ENCODE measurements at places on chromosomes 16 and 17.

GRCh38 chr17:49440581-49440980 is 25.9 kb upstream of the PHB1 start:
- no peak for DNase-seq

GRCh38 chr16:53282975-53283946 is 151.0 kb upstream of the RBL2 start:
- no peak for DNase-seq

GRCh38 chr16:87648236-87648635 is 45.9 kb downstream of the JPH3 start:
- no peak for DNase-seq

DNA sequence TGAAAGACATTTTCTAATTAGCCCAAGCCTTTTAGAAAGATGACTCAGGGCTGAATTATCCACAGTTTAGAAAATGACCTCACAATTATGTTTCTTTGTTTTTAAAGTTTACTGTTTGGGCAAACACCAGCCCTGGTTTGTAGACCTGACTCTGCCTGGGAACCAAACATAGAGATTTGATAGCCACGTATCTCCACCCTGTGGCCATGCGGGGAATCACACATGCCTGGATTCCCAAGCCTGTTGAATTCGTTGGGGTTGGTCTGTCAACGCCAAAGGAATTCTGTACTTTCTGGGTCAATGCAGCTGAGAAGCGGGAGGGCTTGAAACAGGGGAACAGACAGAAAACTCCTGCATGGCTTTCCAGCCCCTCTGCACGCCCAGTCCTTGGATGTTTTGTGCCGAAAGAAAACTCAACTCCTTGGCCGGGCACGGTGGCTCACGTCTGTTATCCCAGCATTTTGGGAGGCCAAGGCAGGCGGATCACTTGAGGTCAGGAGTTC is 26.9 kb downstream of the CD300A start:
- no peak for DNase-seq

GRCh38 chr16:85514295-85514597 is 98.9 kb upstream of the GSE1 start:
- DNase-seq: peak; percentile 70

DNA sequence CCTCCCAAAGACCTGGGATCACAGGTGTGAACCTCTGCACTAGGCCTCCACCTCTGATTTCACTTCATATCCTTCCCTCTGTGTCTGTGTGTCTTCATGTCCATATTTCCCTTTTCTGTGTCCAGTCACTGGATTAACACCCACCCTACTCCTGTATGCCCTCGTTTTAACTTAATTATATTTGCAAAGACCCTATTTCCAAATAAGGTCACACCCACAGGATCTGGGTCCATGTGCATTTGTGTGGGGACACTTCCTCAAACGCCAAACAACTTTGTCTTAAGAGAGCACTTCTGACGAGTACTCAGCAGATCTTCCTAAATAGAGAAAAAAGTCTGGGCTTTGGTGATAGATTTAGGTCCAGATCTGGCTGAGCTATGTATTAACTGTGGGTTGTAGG is 56.3 kb downstream of the MPHOSPH6 start:
- no peak for DNase-seq

DNA sequence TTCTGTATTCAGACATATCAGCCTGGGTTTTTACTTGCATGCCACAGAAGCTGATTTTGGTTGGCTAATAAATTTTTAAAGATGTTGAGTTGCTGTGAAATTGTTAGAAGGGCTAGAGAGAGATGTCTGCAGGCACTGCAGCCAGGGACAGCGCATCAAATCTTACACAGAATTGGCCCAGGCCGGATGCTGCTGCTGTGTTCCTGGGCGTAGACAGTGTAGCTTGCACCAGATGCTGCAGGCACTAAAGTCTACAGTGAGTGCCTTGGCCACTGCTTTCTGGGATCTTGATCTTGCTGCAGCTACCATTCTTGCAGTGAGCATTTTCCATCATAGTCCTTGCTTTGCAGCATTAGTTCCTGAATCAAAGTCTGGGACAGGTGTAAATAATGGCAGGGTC is 169.9 kb downstream of the SPECC1 start:
- peak; percentile 21 for DNase-seq

- DNase-seq: no peak
These were observed 305.2 kb downstream of the SEC14L1 start for GRCh38 chr17:77445760-77446532.

GRCh38 chr17:2691965-2692780 is 19.4 kb downstream of the CLUH start:
- DNase-seq: no peak

- DNase-seq: no peak
These were observed at the start of gene GPR179 for GRCh38 chr17:38343608-38344419. Gene GPR179 (minus strand): TSS chr17:38343956. CDS start chr17:38343789, 167 bp downstream.

GRCh38 chr17:29141514-29141876 is 38.7 kb downstream of the MYO18A start:
- DNase-seq: no peak

DNA sequence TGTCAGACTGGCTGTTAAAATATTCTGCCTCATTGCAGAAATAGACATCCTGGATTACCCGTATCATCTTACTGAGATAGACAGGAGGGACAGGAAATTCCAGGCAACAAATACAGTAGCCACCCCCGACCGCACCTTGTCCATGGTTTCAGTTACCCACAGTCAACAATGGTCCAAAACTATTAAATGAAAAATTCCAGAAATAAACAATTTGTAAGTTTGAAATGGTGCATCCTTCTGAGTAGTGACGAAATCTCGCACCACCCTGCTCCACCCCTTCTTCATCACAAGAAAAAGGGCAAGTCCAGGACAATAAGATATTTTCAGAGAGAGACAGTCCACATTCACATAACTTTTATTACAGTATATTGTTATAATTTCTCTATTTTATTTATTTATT is 23.6 kb upstream of the PRSS54 start:
- DNase-seq: no peak

GRCh38 chr17:58665946-58666857 is 25.6 kb downstream of the TEX14 start:
- no peak for DNase-seq

DNA sequence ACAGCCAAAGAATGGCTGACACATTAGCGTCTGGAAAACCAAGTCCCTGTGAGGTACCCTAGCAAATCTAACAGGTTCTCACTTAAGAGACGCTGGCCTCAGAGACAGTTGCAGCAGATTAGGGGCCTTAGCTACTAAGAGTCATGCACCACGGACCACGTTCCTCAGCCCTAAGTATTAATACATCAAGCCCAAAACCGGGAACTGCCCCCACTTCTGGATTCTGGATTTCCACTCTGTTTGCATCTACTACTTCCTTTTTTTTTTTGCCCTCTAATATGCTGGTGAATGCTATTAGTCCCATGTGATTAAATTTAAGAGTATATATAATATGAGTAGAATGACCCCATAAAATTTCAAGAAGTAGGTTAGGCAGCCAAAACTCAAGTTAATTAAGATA is 775 bp upstream of the TERB1 start:
- no peak for DNase-seq

- DNase-seq: no peak
These were observed 36.6 kb downstream of the RBFOX1 start for GRCh38 chr16:7369204-7369603.

DNA sequence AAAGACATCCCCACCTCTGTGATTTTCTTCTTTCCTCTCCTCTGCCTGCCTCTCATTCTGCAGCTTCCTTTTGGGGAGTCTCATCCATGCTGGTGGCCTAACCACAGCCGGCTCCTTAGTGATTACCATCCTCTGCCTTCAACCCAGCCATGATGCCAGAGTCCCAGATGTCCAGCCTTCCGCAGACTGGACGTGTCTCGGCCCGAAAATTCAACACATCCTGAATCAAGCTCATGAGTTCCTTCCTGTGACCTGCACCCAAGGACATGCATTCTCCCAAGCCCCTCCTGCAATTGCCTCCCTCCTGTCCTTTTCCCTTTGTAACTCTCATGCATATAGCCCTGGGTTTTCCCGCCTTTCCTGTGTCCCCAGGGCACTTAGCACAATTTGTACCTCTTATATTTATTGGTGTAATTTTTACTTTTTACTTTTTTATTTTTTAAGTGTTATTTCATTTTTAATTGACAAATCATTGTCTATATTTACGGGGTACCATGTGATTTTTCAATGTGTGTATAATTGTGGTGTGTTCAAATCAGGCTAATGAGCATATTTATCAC is 1.2 kb upstream of the SLC13A5 start:
- no peak for DNase-seq

GRCh38 chr17:60386147-60387058 is 5.5 kb downstream of the USP32 start:
- DNase-seq: no peak

- DNase-seq: no peak
These were observed 24.6 kb downstream of the VAT1L start for GRCh38 chr16:77812856-77813500.

DNA sequence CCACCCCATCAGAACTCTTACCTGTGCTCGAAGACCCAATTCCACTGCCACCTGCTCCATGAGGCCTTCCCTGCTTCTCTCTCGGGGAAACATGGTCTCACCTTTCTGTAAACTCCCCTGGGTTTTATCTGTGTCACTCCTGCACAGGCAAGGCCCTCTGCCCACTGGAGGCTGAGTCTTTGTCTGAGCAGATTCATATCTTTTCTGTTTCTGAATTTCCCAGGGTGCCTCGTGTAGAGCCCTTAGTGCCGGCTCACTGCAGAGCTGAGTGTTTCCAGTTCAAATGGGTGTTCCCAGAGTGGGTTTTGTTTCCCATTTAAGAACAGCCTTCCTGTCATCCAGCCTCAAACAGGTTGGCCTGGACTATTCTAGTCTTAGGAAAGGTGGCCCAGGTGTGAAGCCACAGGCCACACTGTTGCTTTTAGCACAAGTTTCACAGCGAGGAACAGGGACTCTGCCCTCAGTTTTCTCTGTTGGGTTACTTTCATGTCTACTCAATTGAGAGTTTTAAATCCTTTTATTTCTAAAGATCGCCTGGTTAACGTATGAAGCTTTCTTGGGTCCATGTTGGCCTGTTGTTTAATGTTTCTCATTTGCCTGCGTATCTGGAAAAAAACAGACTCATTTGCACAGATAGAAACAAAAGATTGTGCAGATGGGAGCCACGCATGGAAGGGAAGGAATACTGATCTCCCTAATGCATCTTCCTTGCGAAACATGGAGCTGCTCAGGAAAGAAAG is 228.7 kb downstream of the MSI2 start:
- DNase-seq: no peak

- no peak for DNase-seq
These were observed 65.7 kb downstream of the HLF start for GRCh38 chr17:55330344-55330933.

- DNase-seq: no peak
These were observed 41.8 kb upstream of the GFOD2 start for GRCh38 chr16:67760956-67761230.

GRCh38 chr16:27098366-27099049 is 31.8 kb downstream of the C16orf82 start:
- no peak for DNase-seq

DNA sequence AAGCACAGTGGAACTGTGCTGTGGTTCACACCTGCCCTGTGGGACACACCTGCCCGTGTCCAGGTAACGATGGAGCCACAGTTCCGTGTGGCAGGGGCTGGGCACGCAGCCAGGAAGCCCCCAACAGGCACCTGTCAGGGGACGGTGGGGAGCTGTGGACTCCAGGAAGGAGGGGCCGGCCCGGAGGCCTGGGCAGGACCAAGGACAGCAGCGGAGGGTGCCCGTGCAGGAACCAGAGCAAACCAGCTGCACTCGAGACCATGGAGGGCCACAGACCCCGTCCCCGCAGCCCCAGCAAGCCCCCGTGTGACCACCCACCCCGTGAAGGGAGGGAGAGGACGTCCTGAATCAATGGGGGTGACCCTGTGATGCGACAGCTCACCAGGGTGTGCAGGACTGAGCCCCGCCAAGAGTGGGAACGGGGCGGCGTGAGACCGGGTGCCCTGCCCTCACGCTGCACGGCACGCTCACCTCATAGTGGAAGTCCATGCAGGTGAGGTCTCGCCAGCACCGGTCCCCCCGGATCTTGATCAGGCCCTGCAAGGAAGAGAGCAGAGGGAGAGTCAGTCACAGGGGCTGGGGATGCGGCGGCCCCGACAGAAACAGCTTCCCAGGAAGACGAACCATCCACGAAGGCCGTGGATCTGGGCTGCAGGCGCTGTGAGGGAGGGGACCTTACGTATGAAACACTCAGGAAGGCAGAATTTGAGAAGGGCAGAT is 78.1 kb downstream of the LMF1 start:
- no peak for DNase-seq

- no peak for DNase-seq
These were observed 30.3 kb downstream of the MMD start for GRCh38 chr17:55391244-55391757.

GRCh38 chr17:79547586-79547985 is 63.3 kb downstream of the RBFOX3 start:
- DNase-seq: no peak

DNA sequence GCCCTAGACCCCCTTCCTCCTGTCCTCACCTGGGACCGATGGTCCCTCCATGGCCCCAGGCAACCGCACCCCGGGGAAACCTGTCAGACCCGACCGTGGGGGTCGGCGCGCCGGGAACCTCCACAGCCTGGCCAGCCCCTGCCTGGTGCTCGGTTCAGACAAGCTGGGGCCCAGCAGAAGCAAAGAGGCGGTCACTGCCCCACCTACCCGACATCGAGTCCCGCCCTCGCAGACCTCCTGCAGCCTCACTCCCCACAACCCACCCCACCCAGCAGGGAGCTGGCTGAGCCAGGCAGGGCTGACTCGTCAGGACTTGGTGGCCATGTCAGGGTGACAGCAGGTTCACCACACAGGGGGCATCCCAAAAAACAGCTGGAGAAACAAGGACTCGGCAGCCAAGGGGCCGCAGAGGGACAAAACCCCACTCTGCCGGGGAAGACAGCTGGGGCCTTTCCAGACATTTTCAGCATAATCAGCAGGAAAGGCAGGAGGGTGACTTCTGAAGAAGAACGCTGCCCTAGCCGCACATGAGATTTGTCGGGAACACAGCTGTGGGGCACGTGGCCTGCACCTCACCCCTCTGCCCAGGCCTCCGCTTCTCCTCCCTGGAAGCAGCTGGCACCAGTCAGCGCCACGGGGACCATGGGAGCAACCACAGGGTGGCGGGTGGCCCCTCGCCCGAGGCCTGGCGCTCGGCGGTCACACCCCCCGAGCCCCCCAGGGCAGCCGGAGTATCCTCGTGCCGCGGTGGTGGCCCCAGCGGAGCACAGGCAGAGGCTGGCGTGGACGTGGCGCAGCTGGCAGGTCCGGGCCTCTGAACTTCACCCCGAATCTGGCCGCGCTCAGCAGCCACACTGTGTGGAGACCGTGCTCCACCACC is 22.9 kb downstream of the GNPTG start:
- DNase-seq: no peak

- DNase-seq: peak; percentile 51
These were observed 16.5 kb downstream of the MRPS23 start for GRCh38 chr17:57833179-57833939.

DNA sequence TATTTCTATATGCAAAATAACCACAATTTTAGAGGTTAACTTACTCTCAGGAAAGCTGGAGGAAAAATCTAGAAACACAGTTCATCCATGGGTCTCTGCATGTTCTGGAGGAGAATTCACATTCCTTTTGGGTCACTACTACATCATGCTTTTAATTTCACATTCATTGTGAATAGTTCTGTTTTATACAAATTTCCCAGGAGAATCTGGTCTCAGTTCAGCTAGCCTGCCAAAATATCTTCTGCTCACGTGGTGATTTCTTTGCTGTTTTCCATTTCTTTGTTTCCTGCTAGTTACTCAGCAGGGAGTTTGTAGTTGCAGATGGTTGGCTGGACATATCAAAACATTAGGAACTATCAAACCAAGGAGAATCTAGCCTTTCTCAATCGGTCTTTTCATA is at the start of gene ABCA9:
Gene ABCA9 (minus strand): TSS at position 106 of the 400 bp plus-strand sequence. CDS start 9,801 bp downstream, outside the sequence.
- DNase-seq: no peak

Measured in substantia nigra (tissue), 51 donors.